Endothelial cell of umbilical vein (primary cell): ENCODE measurements at places on chromosomes 13 and 19. TPM values are rescaled to one million over a fixed set of nuclear protein-coding genes. Genes with fewer than 3 reads are reported as not detected.
A peak's percentile ranks its signal among the peaks of the same experiment; 100 is the strongest.

GRCh38 chr13:52644108-52644507 is 1.9 kb downstream of the HNRNPA1L2 start:
- peaks cover 8% of the 10 kb centered on the region for H3K36me3 ChIP-seq
- no peaks in the 10 kb centered on the region for H3K27me3 ChIP-seq

DNA sequence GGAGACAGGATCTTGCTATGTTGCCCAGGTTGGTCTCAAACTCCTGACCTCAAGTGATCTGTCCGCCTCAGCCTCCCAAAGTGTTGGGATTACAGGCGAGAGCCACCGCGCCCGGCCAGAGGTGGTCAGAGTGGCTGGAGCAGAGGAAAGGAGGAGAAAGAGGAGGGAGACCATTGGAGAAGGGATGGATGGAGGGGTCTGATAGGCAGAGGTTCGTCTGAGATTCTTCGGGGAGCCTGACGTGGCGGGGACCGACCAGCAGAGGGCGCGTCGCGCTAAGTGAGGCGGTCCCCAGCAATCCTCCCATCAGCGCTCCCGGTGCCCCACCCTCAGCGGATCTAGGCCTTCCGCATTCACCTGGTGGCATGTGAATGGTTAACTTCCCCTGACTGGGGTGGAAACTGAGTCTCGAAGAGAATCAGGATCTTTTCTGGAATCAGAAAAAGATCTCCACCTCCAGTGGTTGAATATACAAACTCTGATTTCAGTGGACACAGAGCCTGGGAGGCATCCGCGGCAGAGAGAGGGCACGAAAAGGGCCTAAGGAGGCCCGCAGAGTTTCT is 8.8 kb downstream of the GTPBP3 start:
- H3K27me3 ChIP-seq: no peaks in the 10 kb centered on the region
- H3K4me1 ChIP-seq: peaks cover 25% of the 10 kb centered on the region
- DNase-seq: peak; percentile 62
- no peak overlapping the region for H3K4me3 ChIP-seq

GRCh38 chr19:20256606-20257005 is 89.6 kb downstream of the ZNF486 start:
- H3K4me1 ChIP-seq: no peaks in the 10 kb centered on the region
- no peak overlapping the region for H3K27ac ChIP-seq
- no peak overlapping the region for H3K4me3 ChIP-seq
- H3K27me3 ChIP-seq: no peaks in the 10 kb centered on the region
- no peaks in the 10 kb centered on the region for H3K36me3 ChIP-seq
- DNase-seq: no peak

DNA sequence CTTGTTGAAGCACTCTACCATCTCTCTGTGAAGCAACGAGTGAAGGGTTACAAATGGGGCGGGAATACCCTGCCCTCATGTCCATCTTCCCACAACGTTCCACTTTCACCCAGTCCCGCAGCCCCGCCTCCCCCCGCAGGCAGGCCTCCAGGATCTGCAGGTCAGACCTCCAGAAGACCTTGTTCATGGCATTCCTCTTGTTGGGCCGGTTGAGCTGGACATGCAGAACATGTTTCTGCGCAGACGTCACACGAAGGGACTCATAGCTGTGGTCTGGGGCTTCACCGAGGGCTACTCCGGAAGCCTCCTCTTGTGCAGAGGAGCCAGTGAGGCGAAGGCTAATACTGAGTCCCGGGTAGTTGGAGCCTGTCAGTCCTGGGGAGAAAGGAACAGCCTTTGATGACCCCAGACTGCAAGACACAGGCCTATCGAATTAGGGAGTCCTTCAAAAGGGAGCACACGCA is 420 bp downstream of the ECH1 start:
- H3K27ac ChIP-seq: peak overlapping the region; percentile 78
- peaks cover 8% of the 10 kb centered on the region for H3K36me3 ChIP-seq
- H3K4me1 ChIP-seq: peaks cover 13% of the 10 kb centered on the region
- peak; percentile 64 for DNase-seq
- H3K27me3 ChIP-seq: no peaks in the 10 kb centered on the region
- H3K4me3 ChIP-seq: peak overlapping the region; percentile 78

COL4A1 gene
- 1,119 and 1,341 TPM in 2 replicates for total RNA-seq

DNA sequence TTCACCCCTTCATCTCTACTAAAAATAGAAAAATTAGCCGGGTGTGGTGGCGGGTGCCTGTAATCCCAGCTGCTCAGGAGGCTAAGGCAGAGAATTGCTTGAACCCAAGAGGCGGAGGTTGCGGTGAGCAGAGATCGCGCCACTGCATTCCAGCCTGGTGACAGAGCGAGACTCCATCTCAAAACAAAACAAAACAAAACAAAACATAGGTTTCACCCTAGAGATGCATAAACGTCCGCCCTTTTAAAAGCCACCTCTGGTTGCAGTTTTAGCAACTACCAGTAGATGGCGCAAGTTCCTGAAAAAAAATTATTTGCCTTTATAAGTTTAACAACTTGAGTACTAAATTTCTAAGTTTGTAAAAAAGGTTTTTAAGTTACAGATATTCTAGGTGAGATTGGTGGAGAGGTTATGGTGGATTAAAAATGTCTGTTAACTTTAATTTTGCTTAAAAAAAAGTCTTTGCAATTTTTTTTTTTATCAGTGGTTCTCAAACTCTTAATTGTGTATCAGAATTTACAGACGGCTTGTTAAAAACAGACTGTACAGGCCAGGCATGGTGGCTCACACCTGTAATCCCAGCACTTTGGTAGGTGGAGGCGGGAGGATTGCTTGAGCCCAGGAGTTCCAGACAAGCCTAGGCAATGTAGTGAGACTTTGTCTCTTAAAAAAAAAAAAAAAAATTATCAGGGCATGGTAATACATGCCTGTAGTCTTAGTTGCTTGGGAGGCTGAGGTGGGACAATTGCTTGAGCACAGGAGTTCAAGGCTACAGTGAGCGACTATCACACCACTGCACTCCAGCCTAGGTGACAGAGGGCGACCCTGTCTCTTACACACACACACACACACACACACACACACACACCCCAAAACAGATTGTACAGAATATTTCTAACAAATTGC is 42.1 kb downstream of the NAA16 start:
- H3K4me3 ChIP-seq: no peak overlapping the region
- H3K27ac ChIP-seq: peak overlapping the region; percentile 72

DNA sequence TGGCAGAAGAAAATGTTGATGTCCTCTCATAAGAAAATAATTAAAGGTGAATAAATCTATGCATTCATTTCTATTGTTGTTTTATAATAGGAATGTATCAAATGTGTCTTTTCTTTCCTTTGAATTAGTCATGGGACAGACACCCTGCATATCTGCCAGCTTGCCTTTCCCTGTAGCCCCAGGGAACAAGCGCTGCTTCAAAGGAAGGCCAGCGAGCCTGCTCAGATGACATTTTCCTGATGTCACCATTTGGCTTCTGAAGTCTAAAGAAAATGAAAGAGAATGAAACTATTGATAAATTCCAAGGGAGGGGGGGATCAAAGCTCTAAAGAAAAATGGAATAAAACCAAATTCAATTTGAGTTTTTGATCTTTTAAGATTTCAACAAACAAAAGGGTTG is 574.8 kb downstream of the IRS2 start:
- H3K36me3 ChIP-seq: no peaks in the 10 kb centered on the region
- H3K4me1 ChIP-seq: no peaks in the 10 kb centered on the region
- no peak overlapping the region for H3K27ac ChIP-seq
- DNase-seq: no peak
